ENCODE measurements at places on chromosomes 16 and 17.

- no peak for DNase-seq
These were observed 80.2 kb downstream of the CDH11 start for GRCh38 chr16:65041667-65042066.

GRCh38 chr17:55576996-55577586, 65.8 kb upstream of the SMIM36 start:
- no peak for DNase-seq

DNA sequence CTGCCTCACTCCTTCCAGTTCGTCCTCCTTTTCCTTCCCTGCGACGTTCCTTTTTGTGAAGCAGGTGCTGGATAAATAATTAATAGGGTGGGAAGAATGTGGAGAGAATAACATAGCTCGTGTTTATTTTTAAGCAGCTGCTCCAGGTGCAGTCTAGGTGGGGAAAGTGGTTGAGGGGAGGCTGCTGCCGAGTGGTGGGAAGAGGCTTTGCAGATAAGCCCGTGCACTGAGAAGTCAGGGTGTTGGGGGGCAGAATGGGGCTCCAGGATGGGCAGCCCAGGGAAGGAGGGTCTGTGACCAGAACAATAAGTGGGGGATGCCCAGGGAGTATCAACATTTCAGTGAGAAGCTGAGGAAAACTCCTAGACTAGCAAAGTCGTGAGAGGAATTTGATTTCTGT, 300.5 kb downstream of the CPPED1 start:
- DNase-seq, result no peak

DNA sequence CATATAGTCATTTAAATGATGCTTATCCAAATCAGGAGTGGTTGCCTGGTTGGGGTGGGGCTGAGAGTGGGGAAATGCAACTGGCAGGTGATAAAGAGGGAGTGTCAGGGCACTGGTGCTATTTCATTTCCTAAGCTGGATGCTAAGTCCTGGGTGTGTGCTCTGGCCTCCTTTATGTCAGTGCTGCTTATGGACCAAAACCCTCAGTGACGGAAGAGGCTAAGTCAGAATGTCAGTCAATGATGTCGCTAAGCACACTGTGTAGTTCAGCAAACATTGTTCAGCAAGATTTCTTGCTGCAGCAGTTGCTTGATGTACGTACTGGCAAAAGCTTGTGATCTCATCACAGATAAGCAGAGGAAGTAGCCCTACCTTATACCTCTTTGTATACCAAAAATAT, 16.4 kb upstream of the FLCN start:
- no peak for DNase-seq

DNA sequence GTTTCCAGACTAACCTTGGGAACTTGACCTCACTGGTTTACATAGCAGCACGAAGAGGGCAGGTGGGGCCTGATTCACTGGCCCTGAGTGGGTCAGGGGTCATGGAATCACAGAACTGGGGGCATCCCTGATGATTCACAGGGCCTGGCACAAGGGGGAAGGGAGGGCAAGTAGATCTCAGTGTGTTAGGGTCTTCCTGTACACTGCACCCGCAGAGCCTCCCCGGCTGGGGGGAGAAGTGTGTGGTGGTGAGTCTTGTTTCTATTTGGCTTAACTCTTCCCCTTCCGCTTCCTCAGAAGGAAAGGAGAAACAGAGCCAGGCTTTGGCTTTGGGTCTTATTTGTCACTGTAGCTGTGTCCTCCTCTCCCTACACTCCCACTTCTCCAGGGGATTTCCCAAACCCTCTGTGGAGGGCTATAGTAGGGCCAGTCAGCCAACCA, 3.7 kb downstream of the STARD3 start:
- no peak for DNase-seq

GRCh38 chr16:21300309-21301167, 22.4 kb upstream of the CRYM start:
- DNase-seq, result peak; percentile 80

DNA sequence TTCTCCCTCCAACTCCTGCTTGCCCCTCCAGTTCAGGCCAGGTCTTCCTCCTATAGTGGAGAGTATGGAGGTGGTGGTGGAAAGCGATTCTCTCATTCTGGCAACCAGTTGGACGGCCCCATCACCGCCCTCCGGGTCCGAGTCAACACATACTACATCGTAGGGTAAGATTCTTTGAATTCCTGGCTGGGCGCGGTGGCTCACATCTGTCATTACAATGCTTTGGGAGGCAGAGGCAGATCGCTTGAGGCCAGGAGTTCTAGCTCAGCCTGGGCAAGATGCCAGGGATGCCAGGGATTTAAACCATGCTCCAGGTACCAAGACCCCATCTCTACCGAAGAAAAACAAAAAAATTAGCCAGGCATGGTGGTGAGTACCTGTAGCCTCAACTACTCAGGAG, 1.4 kb downstream of the ZG16 start:
- DNase-seq, result no peak

GRCh38 chr16:81394416-81394815, 50.2 kb upstream of the CMIP start:
- DNase-seq, result no peak

DNA sequence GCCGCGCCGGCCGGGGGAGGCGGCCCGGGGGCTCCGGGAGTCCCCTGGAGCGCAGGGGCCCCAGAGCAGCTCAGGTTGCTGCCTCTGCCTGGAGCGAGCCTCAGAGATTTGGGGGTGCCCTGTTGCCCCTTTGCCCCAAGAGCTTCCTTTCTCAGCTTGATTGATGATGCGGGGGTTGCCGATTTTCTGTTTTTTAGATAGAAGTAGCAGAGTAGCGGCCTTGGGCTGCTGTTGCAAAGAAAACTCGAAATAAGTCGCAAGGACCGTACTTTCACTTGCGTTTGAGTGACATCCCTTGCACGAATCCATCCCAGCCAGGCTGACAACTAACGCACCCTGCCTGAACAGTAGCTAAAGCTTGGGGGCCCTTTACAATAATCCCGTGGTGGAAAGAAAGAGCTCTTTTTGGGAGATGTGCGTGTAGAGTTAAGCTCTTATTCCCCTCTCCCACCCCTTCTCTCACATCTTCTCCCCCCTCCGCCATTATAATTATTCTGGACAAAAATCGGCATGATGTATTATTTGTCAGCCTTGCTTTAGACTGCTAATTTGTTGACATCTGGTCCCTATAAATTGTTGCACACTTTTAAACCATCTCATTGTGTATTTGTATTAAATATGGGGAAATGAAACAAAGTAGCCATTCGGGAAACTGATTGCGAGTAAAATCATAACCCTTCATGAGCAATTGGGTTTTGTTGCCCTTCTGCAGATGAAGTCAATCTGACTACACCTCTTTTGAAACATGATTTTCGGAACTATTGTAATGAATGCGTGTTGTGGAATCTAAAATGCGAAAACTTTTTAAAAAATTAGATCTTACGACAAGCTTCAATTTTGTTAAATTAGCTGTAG, 873 bp downstream of the USP10 start:
- no peak for DNase-seq

DNA sequence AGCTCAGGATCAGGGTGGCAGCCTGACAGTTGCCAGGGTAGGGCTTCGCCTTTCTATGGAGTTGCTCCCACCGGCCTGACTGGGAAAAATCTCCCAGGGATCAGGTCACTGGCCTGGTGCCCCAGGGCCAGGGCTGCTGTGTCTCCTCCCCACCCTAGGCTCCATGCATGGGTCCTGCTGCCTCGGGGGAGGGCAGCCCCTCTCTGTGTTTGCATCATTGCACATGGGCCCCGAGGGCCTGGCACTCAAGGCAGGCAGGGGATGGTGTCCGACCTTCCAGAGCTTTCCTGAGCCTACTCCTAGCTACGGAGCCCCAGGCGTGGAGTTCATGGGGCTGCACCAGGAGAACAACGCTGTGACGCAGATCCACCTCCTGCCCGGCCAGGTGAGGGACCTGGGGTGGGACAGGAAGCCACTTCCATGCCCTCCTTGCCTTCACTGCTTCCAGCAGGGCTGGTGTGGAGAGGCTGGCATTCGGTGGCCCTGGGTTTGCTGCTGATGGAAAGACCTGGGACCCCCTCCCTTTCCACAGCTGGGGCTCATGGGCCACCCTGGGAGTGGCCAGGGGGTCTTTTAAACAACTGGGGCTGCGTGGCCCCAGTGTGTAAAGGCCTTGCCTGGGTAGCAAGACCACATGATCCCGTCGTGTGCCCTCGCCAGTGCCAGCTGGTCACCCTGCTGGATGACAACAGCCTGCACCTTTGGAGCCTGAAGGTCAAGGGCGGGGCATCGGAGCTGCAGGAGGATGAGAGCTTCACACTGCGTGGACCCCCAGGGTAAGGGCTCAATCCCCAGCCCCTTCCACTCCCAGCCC, 29.5 kb upstream of the MYO15B start:
- no peak for DNase-seq

DNA sequence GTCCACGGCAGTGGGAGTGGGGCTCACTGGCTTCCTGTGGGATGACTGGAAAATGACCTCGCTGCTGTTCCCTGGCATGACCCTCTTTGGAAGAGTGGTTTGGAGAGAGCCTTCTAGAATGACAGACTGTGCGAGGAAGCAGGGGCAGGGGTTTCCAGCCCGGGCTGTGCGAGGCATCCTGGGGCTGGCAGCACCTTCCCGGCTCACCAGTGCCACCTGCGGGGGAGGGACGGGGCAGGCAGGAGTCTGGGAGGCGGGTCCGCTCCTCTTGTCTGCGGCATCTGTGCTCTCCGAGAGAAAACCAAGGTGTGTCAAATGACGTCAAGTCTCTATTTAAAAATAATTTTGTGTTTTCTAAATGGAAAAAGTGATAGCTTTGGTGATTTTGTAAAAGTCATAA, 7.8 kb upstream of the RNF213 start:
- DNase-seq, result no peak

DNA sequence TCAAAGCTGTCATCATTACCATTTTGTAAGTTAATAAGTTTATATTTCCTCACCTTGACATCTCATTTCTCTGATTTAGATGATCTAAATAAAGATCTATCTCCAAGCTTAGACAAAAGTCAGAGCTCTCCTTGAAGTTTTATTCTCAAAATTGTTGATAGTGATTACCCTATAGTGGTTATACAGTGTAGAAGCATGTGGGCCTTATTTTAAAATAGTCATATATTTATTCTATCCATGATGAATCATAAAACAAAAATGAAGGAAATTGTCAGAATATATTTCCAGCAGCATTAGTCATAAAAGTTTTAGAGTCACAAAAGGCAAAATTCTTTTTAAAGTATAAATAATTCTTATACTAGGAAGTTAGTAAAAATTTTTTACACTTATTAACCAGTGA, 49.0 kb downstream of the RHOT1 start:
- no peak for DNase-seq

DNA sequence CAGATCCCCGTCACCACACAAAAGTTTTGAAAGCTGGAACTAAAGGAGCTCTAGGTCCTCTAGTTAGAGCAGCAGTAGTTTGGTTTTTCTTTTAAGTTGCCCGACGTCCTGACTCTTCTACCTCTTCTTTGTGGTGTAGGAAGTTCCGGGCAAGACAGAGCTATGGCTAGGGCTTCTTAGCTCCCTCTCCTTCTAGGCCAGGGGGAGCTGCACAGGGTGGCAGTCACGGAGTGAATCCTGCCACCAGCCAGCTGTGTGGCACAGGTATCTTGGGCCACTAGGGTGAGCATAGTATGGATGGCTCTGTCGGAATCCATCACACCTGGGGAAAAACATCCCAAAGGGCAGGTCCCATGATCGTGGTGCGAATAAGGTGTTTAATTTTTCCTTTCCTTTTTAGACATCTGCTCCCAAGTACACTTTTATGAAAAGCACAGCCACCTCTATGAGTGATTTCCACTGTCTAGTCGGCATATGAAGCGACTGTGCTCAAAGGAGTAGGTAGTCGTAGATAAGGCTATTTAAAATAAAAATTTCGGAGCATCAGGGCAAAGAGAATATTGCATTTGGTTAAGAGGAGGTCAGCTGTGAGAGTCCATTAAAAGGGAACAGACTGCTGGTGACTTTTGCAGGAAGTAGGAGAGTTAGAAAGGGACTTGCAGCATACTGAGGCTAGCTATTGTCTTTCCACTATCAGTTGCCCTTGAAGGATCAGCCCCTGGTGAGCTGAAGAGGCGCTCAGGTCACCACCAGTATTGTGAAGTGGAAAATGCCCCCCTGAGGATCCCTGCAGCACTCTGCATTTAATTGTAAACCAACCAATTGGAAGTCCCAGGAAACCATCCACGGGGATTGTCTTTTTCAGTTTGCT, 2.1 kb downstream of the PRKCA start:
- no peak for DNase-seq

DNA sequence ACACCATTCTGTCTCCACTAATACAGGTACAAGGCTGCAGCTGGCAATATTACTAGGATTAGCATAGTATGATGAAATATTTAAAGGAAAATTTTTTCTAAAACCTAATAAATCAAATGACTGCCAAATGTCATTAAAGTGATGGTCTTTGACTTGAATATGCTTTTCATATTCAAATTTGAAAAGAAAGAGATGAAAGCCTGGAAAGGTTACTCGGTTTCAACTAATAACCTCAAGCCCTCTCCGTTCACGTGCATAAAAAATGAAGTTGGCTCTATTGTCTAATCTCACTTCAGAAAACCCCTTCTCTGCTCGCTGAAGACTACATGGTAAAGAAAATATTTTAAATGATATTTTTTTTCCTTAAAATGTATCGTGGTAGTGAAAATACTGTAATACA, 83.2 kb downstream of the RPGRIP1L start:
- no peak for DNase-seq

GRCh38 chr16:991773-992172, 10.2 kb downstream of the SOX8 start:
- DNase-seq, result no peak

DNA sequence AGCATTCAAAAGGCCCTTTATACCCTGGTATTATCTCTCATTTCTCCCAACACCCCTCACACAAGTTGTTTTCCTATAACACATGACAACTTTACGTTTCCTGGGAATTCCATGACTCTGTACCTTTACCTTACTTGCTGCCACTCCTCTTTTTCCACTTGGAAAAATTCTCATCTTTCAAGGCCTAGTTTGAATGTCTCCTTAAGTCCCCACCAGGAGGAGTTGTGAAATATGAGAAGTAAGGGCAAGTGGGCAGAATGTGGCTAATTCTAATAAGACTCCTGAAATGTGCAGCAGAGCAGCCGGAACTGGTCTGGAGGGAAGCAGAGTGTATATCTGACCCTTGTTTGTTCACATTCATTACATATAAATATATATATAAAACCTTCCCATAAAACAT, 39.7 kb downstream of the BRCA1 start:
- DNase-seq, result no peak

DNA sequence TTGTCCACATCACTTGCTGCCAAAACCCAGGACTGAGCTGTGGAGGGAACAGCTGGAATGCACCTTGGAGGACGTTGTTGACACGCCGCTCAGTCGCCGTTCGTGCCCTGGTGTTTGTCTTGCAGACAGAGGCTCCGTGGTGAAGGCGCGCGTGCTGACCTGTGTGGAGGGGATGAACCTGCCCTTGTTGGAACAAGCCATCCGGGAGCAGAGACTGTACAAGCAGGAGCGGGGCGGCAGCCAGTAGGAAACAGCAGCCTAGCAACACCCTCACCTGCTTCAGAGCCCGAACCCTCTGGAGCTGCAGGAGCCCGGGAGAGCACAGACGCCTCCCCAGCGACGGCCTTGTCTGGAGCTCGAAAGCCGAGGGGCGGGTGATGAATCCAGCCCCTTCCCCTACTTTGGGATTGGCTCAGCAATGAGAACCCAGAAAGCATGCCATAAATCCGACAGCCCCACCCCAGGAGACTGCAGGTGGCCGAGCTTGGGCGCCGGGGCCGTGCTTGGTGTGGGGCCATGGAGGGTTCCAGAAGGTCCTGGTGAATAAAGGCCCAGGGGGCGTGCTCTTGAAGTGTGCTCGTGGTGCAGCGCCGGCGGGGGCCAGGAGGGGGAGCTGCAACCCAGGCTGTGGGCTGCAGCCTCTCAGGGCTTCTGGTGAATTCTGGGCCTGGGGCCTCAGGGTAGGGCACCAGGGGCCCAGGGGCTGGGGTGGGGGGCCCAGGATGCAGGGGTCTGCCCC, 470 bp upstream of the CDK3 start:
- peak; percentile 9 for DNase-seq
